ENCODE measurements at places on chromosomes 3 and 15.

- DNase-seq = no peak
Measured at GRCh38 chr3:123953735-123954134, 7.3 kb downstream of the CCDC14 start.

DNA sequence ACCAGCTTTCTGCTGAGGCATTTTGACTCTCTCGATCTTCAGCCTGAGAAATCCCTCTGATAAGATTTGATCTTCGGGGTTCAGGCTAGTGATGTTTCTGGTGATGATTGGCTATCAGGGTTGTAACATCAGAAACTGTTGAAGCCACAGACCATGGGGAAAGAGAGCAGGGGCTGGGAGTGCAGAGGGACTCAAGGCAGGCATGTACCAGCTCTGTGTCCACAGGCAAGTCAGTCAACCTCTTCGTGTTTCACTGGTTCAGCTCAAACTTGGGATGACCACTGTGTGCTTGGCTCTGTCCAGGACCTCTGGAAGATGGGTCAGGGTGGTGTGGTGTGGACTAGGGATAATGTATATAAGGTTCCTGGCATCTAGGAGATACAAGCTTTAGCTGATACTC, 116.5 kb downstream of the EEFSEC start:
- no peak for DNase-seq

DNA sequence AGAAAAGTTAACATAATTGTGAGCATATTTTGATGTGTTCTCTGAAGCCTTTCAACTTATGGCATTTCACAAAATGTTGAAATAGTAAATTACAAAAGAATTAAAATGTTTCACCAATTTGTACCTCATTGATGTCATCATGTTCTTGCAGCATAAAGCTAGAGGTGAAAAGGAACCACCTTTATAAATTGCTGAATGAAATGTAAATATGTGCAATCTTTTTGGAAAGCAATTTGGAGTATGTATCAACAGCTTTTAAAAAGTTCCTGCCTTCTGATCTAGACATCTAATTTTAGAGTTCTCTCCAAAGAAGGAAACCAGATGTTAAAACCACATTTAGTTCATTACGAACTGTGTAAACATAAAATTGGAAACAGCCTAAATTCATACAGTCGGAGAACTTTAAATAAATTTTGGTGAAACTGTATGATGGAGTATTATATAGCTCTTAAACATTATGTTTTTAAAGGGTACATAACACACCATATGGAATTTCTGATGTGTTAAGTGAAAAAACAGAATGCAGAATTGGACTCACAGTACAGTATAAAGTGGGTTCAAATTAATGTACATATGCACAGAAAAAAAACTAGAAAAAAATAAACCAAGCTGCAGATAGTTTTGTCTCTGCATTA, 311.2 kb upstream of the NAALADL2 start:
- DNase-seq = no peak

DNA sequence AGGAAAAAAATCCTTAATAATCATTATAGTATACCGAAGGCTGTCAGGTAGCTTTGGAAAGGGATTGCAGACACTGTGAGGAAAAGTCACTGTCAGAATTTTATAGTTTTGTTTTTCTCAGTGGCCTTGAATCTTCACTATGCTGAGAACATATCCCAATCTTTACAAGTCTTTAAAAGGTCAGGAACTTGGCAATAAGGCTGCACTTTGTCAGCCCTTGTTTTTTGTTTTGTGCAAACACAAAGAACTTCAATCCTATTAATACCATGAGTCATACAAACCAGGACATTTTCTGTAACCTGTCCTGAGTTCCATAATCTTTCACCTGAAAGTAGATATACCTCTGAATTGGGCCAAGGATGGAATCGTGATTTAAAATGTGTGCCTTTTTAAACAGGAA, 45.6 kb upstream of the PIK3R4 start:
- no peak for DNase-seq

- DNase-seq = no peak
Measured at GRCh38 chr3:52393959-52394670, 50.8 kb downstream of the SEMA3G start.

- no peak for DNase-seq
Measured at GRCh38 chr15:62962101-62962995, 80.2 kb upstream of the TPM1 start.

- peak; percentile 9 for DNase-seq
Measured at GRCh38 chr3:183825456-183826161, at the start of gene MAP6D1. Gene MAP6D1, minus strand, starts transcription at chr3:183825577. Its CDS starts 30 bp downstream, at chr3:183825547.
